ENCODE measurements at places on chromosomes 3 and 15.
A peak's percentile ranks its signal among the peaks of the same experiment; 100 is the strongest.

GRCh38 chr3:141812084-141812483 lies 48.9 kb downstream of the GRK7 start:
- no peak for DNase-seq

GRCh38 chr3:126792998-126793397 lies 89.0 kb downstream of the CHCHD6 start:
- no peak for DNase-seq

- no peak for DNase-seq
Observed at GRCh38 chr3:52432691-52433141, 12.2 kb downstream of the SEMA3G start.

DNA sequence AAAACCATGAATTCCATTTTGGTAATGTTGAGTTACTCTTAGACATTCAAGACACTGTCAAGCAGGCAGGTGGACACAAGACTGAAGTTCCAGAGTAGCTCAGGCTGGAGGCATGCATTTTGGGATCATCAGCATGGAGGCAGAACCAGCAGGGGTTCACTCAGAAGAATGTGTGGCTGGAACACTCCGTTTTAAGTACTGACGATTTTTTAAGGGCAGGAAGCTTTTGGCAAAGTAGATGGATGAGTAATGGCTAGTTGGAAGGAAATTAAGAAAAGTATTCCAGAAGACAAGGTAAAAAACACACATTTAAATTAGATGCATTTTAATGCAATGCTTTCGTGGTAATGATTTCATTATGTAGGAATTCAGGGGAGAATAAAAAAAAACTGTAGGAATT lies 420.4 kb downstream of the ROBO2 start:
- no peak for DNase-seq

- no peak for DNase-seq
Observed at GRCh38 chr15:76233921-76234320, 77.3 kb downstream of the ETFA start.

DNA sequence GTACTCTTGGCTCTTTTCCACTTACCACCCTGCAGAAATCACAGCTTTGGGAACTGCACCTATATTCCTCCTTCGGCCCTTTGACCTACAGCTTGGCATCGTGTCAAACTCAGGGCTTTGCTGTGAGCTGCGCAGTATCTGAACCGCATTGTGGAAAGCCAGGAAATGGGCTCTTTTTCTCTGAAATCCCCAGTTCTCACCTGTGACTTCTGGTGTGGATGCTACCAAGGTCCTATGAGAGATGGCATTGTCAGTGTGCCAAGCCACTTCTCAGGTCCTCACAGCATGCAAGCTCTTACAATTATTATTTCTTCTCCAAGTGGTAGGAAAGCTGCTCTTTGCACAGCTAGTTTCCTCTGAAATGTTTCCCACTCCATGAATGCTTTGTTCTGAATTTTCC lies 450.6 kb upstream of the TBL1XR1 start:
- no peak for DNase-seq

- peak; percentile 63 for DNase-seq
Observed at GRCh38 chr3:69368129-69368741, 17.7 kb downstream of the FRMD4B start.

DNA sequence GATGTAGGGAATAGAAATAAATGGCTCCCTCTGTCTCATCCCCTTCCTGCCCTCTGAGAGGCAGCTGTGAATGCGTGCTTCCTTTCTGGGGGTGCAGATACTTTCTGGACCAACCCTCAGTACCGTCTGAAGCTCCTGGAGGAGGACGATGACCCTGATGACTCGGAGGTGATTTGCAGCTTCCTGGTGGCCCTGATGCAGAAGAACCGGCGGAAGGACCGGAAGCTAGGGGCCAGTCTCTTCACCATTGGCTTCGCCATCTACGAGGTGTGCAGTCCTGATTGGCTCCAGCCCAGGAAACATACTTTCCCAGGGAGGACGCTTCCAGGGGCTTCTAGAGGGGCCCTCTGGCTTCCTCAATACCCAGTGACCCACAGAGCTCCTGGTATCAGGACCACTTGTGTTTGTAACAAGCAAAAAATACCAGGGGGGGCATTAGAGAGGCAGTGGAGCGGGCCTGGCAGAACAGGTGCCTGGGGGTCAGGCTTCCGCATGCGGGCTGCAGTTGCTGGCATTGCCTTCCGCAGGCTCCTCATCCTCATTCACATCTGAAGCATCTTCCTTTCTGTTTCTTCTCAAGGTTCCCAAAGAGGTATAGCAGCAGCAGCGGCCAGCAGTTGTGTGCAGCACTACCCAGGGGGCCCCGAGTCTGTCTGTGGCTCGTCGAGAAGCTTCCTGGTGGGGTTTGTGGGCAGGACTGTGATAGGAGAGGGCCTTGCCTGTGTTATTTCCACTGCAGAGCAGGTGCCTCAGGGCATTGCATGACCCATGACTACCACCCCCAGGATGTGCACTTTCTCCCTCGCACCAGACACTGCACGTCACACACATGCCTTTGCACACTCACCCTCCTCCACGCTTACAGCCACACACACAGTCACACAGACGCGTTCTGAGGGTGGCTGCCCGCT lies 42.5 kb downstream of the CAPN3 start:
- DNase-seq: peak; percentile 41

DNA sequence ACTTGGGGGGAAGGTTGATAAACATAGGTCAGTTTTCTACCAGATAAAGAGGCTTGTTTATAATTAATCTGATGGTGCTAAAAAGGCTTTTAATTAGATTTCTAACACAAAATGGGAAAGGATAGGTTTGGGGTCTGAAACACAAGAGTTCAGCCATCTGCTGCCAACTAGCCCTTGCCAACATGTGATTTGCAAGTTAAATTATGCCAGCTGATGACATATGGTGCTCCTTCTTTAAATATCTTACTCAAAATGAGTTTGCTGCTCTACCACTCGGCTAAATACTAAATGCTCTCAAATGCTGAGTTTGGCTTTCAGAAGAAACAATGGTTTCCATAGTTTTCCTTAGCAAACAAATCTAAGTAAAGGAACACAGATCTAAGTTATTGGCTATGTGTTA lies 557.8 kb upstream of the CCDC54 start:
- DNase-seq: no peak

GRCh38 chr15:101618851-101619614 lies 33.1 kb downstream of the TM2D3 start:
- no peak for DNase-seq

GRCh38 chr3:169660709-169661360 lies 2.7 kb downstream of the MECOM start:
- DNase-seq: no peak

GRCh38 chr15:31372635-31373091 lies 46.0 kb downstream of the KLF13 start:
- no peak for DNase-seq

DNA sequence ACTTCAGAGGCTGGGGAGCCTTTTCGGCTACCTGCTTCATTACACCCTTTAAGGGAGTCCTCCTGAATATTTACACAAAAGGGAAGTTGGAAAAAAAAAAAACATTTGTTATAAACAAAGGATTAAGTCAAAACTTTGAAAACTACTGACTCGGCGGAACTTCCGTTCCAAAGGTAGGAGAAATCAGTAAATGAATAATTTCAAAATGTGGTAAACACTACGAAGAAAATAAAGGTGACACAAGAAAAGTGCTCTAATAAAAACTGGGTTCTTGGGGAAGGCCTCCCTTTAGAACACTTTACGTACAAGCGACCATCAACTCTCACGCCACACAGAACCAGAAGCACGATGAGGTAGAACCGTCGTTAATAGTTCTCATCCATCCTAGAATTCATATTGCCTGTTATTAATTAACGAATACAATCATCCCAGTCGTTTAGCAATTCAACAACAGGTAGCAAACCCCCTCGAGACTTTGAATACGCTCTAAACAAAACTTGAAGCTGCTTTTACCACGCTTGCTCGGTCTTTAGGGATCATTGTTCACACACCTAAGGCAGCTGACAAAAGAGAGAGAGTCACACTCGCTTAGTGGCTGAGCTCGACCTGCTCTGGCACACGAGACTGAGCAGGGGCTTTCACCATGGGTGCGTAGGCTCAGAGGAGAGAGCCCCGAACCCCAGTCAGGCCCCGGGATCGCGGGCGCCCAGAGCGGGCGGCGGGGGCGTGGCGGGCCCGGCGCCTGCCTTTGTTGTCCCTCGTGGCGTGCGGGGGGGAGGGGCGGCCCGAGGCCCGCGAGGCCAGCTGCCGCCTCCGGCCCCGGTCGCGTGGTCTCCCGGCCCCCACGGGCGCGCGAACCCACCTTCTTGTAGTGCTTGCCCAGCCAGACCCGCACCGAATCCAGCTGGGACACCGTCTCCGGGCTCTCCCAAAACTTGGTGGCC lies 680 bp downstream of the SMARCC1 start:
- peak; percentile 89 for DNase-seq

DNA sequence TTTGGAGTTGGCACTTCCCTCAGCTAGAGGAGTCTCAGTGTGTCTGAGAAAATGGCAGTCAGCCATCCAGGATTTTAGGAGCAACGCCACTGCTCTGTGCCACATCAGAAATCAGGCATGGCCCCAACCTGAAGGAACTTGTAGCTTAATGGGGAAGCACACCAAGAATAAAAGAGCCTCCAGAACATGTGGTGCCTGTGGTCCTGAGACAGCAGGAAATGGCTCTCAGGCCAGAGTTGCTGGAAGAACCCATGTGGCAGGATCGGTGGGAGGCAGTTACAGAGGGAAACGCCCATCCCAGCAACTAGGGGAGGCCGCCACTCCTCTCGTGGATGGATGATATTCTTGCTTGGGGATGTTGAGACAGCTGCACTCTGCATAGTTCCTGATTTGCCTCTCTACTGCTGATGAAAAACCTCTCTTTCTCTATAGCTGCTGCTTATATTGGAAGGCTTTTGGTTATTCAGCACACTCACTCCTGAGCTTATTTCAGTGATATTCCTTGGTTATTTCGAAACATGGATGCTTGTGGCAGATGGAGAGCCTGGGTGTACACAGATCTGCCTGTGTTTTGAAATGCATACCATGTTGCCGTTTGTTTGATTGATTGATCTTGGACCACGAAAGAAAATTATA lies 52.4 kb downstream of the KLHL25 start:
- no peak for DNase-seq

DNA sequence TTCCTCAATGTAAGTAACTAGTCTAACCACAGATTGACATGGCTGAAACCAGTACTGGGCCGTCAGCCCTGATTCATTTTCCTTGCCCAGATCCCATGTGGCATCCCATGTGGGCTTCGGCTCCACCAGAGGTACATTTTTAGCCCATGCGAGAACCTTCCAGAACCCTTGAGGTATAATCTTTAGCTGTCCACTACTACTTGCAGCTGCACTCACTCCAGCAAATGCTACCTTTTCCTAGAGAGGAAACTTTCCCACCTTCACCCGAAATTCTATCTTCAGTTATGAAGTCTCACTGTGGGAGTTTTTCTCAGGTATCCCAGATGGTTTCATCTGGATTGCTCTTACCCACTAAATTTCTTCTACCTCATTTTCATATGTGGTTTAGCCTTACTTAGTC lies 907.2 kb downstream of the ROBO1 start:
- no peak for DNase-seq

GRCh38 chr3:4976109-4976508 lies 3.1 kb upstream of the BHLHE40 start:
- no peak for DNase-seq

DNA sequence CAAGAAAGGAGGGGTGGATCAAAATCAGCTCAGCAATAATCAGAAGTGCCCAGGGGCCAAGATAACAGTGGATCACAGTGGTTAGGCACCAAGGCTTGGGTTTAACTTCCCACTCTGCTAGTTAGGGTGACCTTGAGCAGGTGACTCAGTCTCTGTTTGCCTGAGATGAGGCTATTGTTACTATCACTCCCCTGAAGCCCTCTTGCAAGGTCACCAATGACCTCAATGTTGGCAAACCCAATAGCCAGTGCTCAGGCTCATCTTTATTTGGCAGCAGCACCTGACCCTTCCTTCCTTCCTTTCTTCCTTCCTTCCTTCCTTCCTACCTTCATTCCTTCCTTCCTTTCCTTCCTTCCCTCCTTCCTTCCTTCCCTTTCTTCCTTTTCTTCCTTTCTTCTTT lies 102.4 kb upstream of the HACD2 start:
- DNase-seq: no peak

GRCh38 chr3:24377218-24377993 lies 117.2 kb downstream of the THRB start:
- DNase-seq: no peak

DNA sequence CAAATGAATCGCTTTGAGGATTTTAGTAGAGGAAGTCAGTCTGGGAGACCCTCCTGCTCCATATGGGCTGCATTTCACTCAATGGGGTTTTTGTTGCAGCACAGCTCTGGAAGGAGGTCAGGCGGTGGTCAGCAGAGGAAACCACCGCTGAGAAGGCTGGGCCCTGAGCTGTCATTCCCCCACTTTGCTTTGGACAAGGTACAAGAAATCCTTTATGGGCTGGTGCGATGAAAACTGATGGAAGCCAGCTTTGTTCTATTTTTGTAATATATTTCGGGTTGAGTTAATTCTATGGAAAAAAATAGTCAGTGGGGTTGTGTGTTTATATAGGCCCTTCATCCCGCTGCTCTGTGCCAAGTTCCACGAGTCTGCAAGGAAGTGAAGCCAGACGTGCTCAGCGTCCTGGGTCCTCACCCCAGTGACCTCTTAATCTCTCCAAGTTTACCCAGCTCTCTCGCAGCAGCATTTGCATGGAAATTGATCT lies 157.1 kb upstream of the TMC3 start:
- DNase-seq: no peak

- DNase-seq: peak; percentile 20
Observed at GRCh38 chr3:15637131-15637951, 35.8 kb downstream of the BTD start.

- no peak for DNase-seq
Observed at GRCh38 chr3:51813539-51813938, 34.5 kb upstream of the IQCF6 start.

DNA sequence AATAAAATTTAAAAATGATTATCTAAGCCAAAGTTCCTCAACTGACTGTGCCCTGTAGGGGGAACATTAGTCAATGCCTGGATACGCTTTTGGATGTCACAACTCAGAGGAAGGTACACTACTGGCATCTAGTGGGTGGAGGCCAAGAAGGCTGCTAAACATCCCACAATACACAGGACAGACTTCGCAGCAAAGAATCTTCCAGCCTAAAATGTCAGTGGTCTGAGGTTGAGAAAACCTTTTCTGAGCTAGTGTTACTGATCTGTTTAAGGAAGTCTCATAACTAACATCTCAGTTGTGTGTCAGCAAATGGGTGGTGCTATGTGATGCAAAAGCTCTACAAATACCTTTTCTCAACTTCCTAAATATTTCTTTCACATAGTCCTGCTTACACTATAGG lies 20.9 kb upstream of the LDHAL6B start:
- no peak for DNase-seq

DNA sequence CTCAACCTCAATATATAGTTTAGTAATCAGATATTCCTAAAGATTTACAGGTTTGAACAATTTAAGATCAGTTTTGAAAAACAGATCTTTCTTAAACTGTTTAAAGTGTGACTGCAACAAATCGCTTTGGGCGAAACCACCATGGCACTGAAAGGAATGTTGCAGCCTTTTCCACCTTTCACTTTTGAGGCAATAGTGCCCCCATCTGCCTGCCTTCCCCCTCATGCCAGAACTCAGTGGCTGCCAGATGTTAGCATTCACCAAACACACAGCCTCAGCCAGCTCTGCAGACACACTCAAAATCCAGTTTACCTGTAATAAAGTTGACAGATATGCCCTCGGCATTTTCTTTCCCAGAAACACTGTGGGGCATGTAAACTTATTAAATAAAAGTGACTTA lies 3.3 kb downstream of the LYSMD4 start:
- no peak for DNase-seq
